ENCODE measurements at places on chromosomes 11 and 22.

GRCh38 chr11:132658696-132659095, 873.6 kb downstream of the OPCML start:
- DNase-seq, result no peak

DNA sequence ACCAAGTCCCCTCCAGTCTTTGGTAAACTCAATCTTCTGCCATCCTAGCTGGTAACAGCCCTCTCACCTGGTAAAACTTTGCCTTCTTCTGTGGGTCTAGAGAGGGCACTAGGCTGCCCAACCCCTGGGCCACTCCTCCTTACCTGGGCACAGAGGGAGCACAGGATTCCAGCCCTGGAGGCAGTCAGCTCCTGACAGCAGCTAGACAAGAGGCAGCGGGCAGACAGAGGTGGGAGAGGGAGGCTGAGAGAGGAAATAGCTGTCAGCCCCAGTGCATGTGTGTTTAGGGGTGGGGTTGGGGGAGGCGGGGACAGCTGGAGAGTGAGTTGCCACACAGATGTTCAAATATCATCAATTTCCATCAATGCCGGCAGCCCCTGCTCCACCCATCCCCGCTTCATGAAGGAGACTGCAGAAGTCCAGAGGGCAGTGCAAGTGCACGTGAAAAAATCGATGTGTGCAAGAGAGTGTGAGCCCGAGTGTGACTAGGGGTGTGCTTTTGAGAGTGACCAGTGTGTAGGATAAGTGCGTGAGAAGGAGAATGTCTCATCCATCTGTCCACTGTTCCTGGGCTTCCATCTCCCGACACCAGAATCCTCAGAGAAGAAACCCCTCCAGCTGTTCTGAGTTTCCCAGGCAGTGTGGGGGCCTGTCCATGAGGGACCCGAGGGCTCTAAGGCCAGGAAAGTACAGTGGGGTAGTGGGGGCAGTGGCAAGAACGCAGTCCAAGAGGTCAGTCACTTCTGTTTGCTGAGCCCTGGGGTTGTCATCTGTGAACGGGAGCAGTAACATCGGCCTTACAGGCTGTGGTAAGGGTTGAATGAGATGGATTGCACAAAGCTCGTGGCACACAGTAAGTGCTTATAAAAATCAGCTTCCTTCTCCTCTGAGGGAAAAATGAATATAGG, at the start of gene PTGDR2:
TSS of gene PTGDR2 (minus strand) at position 225 of the 908 bp plus-strand sequence. CDS start 2,228 bp downstream, outside the sequence.
- no peak for DNase-seq

DNA sequence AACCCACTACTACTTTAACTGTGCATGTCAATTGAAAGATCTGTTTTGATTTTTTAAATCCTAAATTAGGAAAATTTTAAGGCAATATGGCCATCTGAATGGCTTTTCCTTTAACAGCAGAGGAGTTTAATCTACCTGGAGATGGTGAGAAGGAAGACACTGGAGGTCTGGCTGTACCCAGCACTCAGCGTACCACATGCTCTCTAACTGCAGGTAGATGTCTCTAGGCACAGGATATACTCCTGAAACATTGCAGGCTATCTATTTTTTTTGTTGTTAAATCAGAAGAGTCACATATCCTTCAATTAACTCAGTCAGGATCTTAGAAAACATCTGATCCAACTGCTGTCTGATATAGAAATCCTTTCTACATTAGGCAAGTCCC, 17.3 kb upstream of the CASTOR1 start:
- DNase-seq, result no peak

GRCh38 chr22:33427461-33427860, 369.3 kb upstream of the SYN3 start:
- DNase-seq, result no peak

GRCh38 chr11:416757-417621, 2.2 kb upstream of the SIGIRR start:
- DNase-seq, result peak; percentile 48

- DNase-seq, result no peak
Measured at GRCh38 chr11:69423611-69424385, 57.7 kb upstream of the LINC01488 start.

- DNase-seq, result no peak
Measured at GRCh38 chr11:114131461-114131864, 72.0 kb downstream of the ZBTB16 start.

- DNase-seq, result no peak
Measured at GRCh38 chr11:93082900-93083299, 113.4 kb downstream of the MTNR1B start.

- DNase-seq, result no peak
Measured at GRCh38 chr11:15236559-15236958, 121.8 kb downstream of the INSC start.

DNA sequence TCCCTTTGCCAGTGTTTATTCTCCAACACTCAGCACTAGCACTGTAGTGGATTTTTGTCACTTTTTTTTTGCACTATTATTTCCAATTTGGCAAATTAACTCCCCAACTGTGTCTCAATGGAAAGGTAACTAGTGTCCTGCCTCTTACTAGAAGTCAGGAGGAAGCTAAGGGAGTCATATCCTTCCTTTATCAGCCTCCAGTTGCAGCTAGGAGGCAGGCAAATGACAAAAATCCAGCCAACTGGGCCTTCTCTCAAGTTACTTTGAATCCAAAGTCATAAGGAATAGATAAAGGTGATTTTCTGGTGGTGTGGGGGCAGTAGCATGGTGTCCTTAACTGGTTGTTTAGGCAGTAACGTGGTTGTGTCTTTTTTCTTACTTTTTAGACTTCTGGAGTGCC, 15.6 kb upstream of the P4HA3 start:
- no peak for DNase-seq

Measured in inflammatory macrophage treated with lipopolysaccharide for 4 hours (primary cell).